Activated T-cell treated with anti-CD3 and anti-CD28 coated beads, Interleukin-2, amount 50 U/mL, for 24 hours (primary cell): ENCODE measurements at places on chromosomes 4 and X.

GRCh38 chrX:16484338-16484737 is 165.6 kb upstream of the S100G start:
- no peak for DNase-seq

DNA sequence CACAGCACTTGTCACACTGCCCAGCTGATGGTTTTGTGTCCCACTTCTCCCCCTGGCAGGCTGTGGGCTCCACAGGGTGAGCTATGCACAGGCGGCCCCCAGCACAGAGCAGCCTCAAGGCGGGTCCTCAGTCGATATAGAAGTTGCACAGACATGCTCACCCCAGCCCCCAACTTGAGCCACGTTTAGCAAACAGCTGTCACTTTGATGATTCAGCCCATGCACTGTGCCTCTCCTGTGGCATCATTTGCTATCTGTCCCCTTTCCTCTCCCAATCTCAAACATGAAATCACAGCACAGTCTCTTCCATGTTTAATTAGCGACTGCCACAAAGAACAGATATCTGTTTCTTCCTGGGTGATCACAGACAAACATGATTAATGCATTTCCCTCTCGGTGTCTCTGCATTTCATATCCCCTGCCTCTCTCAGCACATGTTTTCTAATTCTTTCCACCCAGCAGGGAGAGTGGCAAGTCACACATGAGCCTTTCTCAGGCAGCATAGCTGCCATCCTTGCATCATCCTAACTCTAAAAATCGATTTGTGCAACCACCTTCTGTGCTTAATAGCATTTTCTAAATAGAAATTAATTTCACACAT is 204.9 kb downstream of the EVC2 start:
- DNase-seq: no peak

GRCh38 chr4:32037399-32037798 is 1317.2 kb downstream of the PCDH7 start:
- DNase-seq: no peak

- no peak for DNase-seq
These were observed 236.3 kb upstream of the ADAMTS3 start for GRCh38 chr4:72805284-72805683.

GRCh38 chr4:74475091-74475800 is 30.3 kb downstream of the AREG start:
- no peak for DNase-seq

DNA sequence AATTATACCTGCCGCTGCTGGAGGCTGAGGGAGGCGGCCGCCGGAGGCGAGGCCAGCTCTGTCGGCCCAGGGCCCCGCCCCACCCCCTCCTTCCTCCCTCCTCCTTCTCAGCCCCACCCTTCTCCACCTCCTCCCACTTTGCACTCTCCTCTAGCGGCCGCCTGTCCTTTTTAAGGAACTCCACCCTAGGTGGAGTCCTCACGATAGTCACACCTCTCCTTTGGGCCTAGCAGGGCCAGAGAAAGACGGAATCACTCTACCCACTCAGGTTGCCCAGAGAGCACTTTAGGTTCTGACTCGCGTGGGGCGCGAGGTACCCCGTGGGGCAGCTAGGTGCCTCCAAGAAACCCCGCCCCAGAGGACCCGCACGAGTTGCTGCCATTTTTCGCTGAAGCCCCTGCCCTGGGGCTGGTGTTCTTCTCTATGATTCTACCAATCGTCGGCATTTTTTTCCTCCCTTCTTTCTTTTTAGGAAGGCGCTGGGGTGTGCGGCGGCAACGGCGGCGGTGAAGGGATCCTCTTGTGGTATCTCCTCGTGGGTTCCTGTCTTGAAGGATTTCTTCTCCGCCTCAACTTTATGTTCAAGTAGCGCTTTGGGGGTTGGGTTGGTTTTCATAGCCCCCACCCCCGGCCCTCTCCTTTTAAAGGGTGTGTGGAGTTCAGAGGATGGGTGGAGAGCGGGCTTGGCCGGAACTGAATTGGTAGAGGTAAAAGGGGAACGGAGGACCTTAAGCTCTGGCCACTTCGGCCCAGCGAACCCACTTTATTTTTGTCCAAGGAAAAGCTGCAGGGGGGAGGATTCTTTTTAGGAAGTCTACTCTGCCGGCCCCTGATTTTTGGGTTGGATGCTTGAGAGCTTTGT is at the start of gene KLF8:
Gene KLF8 (plus strand): TSS at position 136 of the 862 bp plus-strand sequence. CDS start 979 bp downstream, outside the sequence.
- DNase-seq: peak; percentile 54

DNA sequence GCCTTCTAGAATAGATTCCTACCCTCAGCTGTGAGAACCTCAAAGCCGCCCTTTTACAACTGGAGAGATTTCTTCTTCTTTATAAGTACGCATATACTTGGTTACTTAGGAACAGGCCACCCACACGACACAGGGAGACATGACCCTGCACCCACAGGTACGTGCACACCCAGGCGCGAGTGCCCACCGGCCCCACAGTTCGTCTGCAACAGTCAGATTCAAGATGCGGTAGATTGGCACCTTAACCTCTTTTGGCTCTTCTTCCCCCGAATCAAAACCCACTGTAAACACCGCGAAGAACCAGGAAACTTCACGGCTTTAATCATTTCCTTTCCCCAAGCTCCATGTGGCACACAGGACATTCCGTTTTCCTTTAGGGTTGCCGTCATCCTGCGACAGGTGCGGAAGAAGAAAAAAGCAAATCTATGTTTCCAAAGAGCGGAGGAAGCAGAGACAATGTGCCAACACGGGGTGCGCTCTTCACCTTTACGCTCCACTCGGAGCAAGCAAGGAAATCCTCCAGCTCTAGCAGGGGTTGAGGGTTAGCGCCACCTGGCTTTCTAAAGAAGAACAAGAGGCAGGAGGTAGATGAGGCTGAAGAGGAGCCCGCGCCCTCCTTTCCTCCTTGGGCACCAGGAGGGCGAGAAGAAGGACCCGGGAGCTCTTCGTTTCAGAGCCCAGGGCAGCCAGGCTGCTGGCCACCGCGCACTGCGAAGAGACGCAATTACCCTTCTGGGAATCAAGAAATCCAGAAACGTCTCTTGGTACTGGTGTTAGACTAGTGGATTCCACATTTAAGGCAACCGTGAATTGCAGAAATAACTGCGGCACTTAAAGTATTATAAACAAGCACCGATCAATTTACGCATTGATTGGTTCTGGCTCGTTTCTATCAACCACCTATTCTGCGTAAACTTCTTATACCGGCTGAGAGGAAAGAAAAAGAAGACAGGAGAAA is 35.7 kb downstream of the HAND2 start:
- DNase-seq: peak; percentile 55

- no peak for DNase-seq
These were observed 33.1 kb downstream of the ETNPPL start for GRCh38 chr4:108729731-108730130.

- no peak for DNase-seq
These were observed 27.0 kb upstream of the SLC7A11 start for GRCh38 chr4:138269175-138269574.

DNA sequence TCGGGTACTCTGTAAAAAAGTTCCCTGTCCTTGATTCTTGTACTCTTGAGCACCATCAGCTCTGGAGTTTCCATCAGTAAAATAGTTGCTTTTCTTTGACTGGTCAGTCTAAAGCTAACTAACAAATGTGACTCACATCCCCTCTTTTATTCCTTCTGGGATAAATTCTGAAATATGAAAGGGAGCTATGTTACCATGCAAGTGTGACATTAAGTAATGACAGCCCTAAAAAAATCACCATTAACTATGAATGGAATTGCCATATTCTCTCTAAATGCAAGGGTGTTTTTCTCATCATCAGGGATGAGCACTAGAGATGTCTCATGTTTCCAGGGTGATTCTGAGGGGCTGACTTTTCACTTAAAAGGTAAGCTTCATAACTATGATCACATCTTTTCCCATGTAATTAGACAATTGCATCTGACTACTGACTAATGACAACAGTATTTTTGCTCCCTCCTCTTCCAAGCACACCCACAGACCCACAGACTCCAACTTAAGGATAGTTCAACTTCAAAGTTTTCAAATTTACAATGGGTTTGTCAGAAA is 26.9 kb upstream of the RASGEF1B start:
- DNase-seq: no peak

DNA sequence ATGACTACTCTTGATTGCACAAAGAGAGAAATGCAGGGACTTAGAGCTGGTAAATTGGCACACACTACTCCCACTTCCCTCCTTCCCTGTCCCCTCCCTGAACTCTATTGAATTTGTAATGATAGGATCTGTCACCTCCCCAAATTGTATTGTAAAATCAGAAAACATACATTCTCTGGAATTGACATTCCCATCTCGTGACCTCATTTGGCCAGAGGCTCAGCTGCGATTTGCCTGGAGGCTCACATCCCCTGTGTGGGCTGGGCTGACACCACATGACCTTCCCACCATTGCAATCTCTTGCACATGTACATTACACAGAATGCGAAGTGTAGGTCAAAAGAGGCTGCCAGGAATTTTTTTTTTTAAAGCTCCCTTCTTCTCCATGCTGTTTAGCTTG is 172.1 kb downstream of the MID1IP1 start:
- no peak for DNase-seq

GRCh38 chrX:16771483-16772398 is 14.5 kb upstream of the TXLNG start:
- no peak for DNase-seq

GRCh38 chr4:141486375-141486997 is 149.9 kb upstream of the IL15 start:
- no peak for DNase-seq
